ENCODE measurements at places on chromosomes 6 and 20.
A peak's percentile ranks its signal among the peaks of the same experiment; 100 is the strongest.

- no peak for DNase-seq
Observed at GRCh38 chr20:44001667-44002596, 87.3 kb downstream of the TOX2 start.

GRCh38 chr6:88220493-88220892 lies 54.3 kb upstream of the CNR1 start:
- no peak for DNase-seq

DNA sequence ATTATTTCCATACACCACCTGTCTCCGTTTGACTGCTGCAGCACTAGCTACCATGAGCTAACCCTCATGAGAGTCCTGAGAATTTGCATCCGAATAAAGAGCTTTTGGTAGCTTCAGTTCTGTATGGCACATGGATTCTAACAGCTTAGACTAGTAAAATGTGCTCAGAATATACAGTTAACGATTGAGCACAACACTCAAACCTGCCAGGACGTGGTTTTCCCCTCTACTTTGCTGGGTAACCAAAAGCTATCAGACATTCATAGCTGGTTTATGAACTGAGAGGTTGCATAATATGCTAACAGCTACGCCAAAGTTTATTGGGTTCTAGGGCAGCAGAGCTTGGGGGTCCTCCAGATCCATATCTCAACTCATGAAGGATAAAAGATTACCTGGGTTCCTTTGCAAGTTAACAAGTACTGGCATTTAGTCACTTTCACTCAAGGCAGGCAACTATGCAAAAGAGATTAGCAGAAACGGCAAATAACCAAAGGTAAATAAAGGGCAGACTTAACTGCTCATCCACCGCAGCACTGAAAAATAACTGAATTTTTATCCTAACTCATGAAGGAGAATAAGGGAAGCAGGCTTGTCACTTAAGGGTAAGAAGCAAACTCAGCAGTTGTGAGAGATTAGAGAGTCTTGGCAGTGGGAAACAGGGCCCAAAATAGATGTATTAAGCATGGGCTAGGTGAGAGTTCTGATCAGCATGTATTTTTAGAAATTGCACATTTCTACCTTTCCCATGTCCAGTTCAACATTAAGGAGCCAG lies 29.4 kb downstream of the NUDT3 start:
- DNase-seq, result no peak

- DNase-seq, result no peak
Observed at GRCh38 chr6:51951924-51952323, 135.5 kb downstream of the PKHD1 start.

DNA sequence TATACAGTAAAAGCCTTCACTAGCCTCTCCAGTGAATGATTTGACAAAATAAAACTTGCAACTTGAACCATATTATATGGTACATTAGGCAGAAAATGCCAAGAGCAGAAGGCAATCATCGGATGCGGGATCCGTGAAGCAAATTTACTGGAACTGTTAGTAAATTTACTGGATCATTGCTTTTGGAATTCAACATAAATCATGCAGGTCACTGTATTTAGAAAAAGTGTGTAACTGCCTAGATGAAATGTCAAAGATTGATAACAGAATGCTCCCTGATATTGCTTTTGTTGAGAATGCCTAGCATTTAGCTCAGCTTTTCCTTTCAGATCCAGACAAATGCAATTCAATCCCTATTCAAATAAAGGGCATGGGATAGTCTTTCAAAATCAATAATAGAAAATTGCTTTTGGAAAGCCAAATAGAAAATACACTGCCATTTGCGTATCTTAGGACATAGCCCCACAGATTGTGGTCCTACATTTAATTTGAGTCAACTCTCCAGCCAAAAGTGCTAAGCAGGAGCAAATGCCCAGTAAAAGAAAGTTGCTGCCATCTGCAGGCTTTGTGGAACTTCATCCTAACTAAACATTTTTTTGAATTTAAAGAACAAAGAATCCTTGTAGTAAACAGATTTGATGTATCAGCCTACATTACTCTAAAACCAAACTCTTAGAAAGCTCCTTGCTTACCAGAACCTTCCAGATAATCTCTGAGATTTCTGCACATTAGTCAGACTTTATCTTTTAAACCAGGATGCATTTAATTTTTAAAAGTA lies 109.5 kb upstream of the HSF2 start:
- DNase-seq, result no peak

- DNase-seq, result no peak
Observed at GRCh38 chr20:32538526-32538939, 46.6 kb downstream of the NOL4L start.

DNA sequence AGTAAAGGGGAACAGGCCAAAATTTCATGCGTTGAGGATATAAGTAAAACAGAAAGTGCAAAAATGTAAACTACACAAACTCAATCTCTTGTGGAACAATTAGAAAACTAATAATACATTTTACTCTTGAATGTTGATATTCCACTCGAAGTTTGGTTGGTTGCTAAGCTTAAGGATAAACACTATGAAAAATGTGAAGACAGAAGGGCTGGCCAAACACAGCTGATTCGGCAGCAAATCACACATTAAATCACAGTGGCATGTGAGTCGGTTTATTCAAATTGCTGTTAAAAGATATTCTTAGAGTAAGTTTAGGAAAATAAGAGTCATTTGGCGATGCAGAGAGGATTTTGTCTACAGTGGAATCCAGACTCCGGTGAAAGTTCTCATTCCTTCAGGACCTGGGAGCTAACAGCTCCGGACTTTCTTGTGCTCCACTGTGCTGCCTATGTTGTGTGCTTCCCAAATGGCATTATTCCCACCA lies 1.4 kb upstream of the EPM2A start:
- DNase-seq, result no peak

- DNase-seq, result no peak
Observed at GRCh38 chr20:60117065-60117464, 158.8 kb downstream of the CDH26 start.

GRCh38 chr6:88077305-88077704 lies 29.7 kb downstream of the SPACA1 start:
- DNase-seq, result no peak

GRCh38 chr20:63846888-63847236 lies 14.4 kb upstream of the ABHD16B start:
- no peak for DNase-seq

DNA sequence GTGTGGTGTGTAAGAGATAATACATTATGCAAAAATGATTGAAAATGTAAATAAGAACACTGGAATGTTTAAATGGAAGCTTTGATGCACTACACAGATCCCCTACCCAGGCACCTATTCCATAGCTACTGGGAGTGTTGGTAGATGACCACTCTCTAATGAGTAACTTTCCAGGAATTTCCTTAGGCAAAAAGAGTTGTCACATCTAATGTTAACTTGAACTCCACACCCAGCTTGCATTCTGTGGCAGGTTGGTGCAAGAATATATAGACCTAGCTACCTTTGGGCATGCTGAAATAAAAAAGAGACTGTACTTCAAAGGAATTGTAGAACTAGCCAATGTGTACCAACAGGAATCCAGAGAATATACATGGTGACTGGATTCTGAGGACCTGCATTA lies 1254.2 kb upstream of the EYS start:
- no peak for DNase-seq

GRCh38 chr6:90411292-90411781 lies 114.7 kb upstream of the BACH2 start:
- peak; percentile 51 for DNase-seq

- no peak for DNase-seq
Observed at GRCh38 chr6:140957386-140957785, 1175.3 kb upstream of the GJE1 start.

- no peak for DNase-seq
Observed at GRCh38 chr20:1474817-1475603, 8.4 kb upstream of the NSFL1C start.

- no peak for DNase-seq
Observed at GRCh38 chr6:162829013-162829742, 101.4 kb downstream of the PACRG start.

GRCh38 chr6:41191569-41191968 lies 9.4 kb downstream of the TREML2 start:
- DNase-seq, result peak; percentile 24

- no peak for DNase-seq
Observed at GRCh38 chr20:34956751-34957472, 1.2 kb downstream of the MYH7B start.

- DNase-seq, result no peak
Observed at GRCh38 chr20:34806255-34806654, 19.2 kb downstream of the NCOA6 start.

DNA sequence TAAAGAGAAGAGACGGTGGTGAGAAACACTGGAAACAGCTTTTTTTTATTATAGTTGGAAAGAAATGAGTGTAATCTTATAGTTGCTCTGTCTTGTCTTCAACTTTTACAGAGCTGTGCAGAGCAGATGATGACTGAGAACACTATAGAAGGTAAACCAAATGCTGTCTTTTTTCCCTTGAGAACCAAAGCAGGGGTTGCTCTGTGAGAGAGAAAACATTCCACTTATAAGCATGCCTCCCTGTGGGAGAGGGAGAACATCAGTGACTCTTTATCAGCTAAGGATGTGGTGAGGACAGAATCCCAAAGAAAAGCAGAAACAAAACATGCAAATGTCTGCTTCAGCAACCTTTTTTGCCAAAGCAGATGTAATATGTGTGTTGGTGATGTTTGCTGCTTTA lies 179.3 kb upstream of the HDDC2 start:
- DNase-seq, result no peak

DNA sequence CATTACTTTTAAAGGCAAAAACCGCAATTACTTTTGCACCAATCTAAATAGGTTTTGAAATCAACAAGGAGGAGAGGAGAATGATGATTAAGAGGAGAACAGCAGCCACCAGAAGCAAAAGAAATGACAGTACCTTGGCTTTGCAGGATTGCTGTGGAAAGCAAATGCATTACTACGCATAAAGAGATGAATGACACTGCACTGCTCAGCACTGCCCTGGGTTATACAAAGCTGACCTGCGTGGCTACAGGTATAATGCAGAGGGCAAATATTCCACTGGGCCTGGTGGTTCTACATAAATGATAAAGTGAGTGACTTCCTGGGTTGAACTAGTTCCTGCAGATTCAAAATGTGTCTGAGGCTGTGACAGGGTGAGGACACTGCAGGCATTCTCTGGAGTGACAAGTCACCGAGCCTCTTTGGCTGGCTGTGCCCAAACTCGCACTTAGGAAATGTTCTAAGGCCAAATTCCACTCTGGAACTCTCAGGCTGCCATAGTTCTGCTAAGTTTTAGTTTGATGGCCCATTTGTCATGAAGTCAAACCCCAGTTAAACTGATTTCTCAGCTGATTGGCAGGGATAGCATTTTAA lies 78.6 kb downstream of the INSM1 start:
- no peak for DNase-seq

DNA sequence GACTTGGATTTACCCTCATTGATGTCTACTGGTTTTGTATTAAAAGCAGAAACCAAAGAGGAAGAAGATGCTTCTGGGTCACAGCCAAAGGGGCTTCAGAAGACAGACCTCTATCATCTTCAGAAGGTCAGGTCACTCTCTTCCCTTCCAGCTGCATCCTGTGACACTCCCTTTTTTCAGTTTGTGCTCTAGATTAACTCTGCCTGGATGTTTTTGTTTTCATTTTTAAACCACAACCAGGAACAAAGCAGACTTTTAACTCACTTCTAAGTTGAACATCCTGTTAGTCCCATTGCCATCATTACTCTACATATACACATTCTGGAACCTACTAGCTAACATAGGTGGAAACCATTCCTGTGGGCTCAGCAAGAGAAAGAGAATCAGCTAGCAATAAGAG lies 45.2 kb downstream of the AKIRIN2 start:
- no peak for DNase-seq

DNA sequence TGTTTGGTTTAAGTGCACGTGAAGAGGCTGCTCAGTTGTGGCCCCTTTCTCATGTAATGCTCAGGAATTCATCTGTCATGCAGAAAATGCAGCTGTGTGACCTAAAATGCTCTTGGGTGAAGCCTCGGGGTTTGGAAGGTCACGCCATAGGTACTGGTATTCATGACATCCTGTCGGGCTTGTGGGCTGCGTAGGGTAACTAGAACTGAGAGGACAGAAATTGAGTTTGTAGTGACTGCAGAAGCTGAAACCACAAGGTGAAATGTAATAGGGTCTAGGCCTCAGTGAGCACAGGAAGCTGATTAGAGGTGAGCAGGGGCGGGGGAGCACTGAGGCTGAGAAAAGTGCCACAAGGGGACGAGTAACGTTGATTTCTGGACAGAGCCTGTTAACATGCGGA lies 128.8 kb downstream of the SOBP start:
- peak; percentile 18 for DNase-seq

GRCh38 chr6:54646951-54647664 lies 199.5 kb upstream of the FAM83B start:
- DNase-seq, result no peak

GRCh38 chr6:82248273-82248735 lies 760 bp upstream of the IBTK start:
- no peak for DNase-seq

DNA sequence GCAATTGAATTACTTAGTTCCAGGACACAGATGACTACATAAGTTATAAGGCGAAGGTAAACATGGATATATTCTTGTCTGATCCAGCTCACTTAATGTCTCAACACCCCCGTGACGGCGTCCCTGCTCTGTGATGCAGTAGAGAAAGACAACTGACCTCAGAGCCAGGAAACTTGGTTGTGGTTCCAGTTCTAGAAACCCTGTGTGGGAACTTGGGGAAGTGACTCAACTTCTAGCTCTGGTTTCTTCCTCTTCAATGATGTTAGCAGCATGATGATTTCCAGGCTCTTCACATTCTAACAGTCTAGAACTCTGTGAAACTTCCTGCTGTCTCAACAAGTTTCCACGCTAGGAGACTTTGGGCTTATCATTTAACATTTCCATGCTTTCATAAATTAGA lies 18.4 kb downstream of the LAMA4 start:
- no peak for DNase-seq

GRCh38 chr20:46011631-46012482 lies 3.1 kb downstream of the MMP9 start:
- peak; percentile 34 for DNase-seq

DNA sequence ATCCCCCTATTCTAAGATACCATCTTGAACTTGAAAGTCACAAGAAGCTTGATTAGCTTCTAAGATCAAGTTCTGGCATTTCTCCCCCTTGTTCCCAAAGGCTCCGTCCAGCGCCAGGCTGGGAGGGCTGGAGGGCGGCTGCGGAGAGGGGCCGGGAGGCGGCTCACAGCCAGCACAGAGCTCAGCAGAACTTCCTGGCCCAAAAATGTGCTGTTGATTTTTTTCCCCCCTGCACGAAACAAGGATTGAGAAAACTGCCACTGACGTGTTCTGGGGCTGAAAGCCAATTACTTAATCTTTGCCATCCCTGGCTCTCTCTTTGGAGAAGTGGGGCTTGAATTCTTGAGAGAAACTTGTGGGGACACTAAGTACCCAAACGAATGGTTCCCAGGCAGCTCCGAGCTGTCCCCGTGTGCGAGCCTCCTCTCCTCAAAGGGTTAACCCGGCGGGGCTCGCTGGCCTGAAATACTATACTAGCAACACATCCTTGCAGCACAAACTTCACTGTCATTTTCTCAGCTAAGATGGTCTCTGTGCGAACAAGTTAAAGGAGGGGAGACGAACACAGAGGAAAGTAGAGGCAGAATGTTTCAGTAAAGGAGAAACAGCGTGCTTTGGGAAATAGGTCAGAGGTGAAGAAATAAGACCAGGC lies 452 bp downstream of the TRAF3IP2 start:
- DNase-seq, result peak; percentile 28

GRCh38 chr6:163347021-163347446 lies 67.5 kb upstream of the QKI start:
- no peak for DNase-seq
